ENCODE measurements at places on chromosomes 7 and 10.
A peak's percentile ranks its signal among the peaks of the same experiment; 100 is the strongest.

DNA sequence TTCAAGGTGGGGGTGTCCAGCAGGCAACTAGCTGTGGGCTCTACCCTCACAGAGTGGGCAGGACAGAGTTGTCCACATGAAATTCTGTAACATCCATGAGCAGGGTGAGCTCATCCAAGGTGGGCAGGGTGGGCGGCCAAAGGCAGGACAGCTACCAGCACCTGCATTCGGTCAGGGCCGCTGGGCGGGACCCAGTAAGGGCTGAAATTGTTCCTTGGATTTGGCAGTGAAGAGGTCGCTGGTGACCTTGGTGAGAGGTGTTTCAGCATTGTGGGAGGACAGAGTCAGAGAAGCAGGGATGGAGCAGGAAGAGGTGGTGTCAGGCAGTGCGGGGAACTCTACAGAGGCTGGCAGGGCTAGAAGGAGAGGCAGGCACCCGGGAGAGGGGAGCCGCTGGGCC is 23.9 kb downstream of the ADCYAP1R1 start:
- no peak for DNase-seq

DNA sequence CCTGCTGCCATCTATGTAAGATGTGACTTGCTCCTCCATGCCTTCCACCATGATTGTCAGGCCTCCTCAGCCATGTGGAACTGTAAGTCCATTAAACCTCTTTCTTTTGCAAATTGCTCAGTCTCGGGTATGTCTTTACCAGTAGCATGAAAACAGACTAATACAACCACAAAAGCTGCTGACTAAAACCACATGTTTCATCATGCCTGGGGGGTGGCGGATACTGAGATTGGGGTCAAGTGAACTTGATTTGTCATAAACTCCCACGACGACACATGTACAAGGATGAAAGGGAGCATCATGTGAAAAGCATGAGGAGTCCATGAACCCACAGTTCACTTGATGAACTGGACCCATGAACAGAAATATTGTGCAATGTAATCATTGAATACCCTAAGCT is 134.9 kb upstream of the ANK3 start:
- no peak for DNase-seq

- no peak for DNase-seq
Measured at GRCh38 chr10:18005445-18005780, 53.7 kb downstream of the SLC39A12 start.

GRCh38 chr7:67990003-67990402 is 993.4 kb downstream of the TYW1 start:
- no peak for DNase-seq

GRCh38 chr7:132333301-132333700 is 243.0 kb downstream of the PLXNA4 start:
- peak; percentile 53 for DNase-seq

DNA sequence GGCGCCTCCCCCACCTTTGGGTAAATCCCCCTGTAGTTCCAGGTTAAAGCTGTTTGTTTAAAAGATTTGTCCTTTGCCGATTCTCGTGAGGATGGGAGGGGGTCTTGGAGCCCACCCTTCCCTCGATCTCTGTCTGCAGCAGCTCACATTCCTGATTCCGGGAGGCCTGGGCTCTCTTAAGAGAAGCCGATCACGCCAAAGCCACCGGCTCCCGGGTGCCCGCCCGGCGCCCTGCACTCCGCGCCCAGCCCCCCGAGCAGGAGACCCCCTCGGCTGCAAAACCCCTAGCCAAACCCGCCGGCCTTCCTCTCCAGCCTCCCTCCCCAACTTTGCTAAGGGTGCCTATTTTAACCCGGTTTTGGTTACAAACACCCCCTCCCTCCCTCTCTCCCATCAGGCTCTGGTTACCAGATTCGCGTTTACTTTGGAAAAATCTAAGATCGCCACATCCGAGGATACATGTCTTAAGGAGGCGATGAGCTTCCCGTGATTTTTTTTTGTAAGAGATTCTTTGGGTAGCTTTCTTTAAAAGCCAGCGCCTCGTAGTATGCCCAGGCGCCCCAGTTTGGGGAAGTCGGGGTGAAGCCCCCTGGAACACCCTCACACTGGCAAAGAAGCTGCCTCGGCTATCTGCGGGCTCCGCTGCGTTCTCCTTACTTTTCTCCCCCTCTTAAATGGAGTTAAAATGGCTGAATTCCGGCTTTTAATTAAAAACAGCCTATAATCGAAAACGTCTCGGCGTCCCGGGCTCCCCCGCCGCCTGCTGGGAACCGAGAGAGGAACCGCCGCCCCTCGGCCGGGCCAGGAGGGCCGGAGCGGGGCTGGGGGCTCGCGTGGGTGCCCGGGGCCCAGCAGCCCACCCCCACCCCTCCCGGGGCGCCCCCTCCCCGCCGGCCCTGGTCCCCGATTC is 983 bp downstream of the TNRC18 start:
- DNase-seq: peak; percentile 70

DNA sequence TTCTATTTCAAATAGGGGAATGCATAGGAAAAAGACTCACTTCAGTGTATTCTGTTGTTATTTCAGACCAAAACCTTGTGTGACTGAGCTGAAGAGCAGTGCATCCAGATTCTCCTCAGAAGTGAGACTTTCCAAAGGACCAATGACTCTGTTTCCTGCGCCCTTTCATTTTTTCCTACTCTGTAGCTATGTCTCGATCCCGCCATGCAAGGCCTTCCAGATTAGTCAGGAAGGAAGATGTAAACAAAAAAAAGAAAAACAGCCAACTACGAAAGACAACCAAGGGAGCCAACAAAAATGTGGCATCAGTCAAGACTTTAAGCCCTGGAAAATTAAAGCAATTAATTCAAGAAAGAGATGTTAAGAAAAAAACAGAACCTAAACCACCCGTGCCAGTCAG is 12.0 kb downstream of the TET1 start:
- no peak for DNase-seq

GRCh38 chr10:79979310-79979975 is 30.5 kb upstream of the SFTPD start:
- no peak for DNase-seq

GRCh38 chr10:63467841-63468240 is 2.1 kb upstream of the JMJD1C start:
- peak; percentile 36 for DNase-seq

GRCh38 chr10:118403967-118404366 is 61.8 kb upstream of the FAM204A start:
- peak; percentile 20 for DNase-seq

- DNase-seq: peak; percentile 78
Measured at GRCh38 chr7:22442187-22442881, 57.7 kb downstream of the STEAP1B start.

GRCh38 chr10:72328045-72328828 is 26.5 kb downstream of the DNAJB12 start:
- peak; percentile 70 for DNase-seq

GRCh38 chr7:40165216-40165615 is 30.4 kb downstream of the SUGCT start:
- DNase-seq: no peak

DNA sequence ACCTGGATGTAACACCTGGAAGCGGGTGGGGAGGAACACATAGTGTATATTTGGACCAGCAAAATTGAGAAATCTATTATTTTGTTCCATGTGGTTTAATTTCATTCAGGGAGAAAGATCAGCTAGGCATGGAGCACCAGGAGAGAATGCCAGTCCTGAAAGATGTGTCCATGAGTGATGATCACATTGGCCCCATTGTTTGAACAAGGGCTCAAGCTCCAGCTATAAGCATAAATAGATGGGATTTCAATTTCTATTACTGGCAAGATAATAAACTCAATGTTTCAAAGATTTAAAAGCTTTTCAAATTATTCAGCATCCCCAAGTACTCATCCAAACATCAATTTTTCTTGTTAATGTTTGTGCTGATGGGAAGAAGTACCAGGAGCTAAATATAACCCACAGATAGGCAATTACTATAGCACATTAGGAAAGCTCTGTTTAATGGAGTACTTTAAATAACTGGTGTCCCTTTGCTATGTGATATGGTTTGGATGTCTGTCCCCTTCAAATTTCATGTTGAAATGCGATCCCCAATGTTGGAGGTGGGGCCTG is 275.3 kb upstream of the PHYHIPL start:
- no peak for DNase-seq

GRCh38 chr10:42959833-42960232 is 117.0 kb upstream of the RET start:
- DNase-seq: no peak

DNA sequence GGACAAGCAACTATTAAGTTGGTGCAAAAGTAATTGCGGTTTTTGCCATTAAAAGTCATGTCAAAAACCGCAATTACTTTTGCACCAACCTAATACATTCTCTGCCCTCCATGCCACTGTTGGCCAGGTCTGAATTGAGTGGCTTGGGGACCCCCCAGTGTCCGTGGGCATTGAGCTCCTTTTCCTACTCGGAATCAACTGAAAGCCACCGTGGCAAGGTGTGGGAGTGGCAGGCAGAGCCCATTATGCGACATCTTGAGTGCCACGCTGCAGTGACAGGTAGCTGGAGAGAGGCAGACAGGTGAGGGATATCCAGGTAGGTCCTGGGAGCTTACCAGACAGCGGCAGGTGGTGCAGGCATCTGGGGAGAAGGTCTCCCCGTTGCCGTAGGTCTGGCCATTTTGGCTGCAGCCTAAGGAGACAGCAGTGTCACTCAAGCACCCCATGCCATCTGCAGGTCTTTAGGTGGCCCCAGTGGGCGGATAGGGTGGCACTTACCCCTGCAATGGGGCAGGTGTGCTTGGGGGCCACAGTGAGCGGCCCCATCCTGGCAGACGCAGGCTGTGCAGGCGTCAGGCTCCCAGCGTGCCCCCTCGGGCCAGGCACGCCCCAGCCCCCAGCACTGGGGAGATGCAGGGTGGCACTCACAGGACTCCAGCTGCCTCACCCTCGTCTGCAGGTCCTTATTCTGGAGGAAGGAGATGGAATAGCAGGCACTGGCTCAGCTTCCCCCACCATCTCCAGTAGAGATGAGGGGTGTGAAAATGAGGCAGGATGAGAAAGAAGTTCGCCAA is 3.5 kb downstream of the KCP start:
- no peak for DNase-seq

GRCh38 chr10:100659361-100660098 is 85.9 kb upstream of the PAX2 start:
- DNase-seq: no peak

DNA sequence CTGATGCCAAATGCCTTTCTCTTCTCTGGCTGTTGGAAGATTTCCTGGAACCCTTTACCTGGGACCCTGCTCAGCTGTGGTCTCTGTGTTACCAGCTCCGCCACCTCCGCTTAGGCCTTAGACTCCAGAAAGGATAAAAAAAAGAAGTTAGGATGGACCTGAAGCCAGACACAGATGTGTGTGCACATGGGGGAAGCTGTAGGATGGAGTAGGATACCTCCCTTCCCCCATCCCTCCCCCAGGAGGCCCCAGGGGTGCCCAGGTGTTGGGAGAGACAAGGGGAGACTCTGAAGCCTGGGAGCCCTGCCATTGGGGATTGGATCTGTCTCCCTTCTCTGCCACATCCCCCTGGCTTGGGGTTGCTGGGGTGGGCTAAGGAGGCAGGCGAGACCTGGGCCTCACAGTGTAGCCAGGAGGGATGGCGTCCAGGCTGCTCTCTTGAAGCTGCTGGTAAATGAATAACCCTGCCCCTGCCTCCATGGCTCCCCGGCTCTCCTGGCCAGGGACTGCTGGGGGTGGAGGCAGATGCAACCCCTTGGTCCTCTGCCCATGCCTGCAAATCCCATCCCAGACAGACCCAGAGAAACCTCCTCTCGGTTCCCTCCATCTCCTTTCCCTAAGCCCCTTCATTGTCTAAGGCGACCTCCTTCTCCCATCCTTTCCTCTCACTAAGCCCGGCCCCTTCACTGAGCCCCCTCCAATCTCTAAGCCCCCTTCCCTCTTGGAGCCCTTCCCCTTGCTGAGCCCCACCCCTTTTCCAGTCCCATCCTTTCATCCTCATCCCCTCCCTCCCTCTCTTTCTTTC is 8.0 kb downstream of the CLDN3 start:
- no peak for DNase-seq

- DNase-seq: no peak
Measured at GRCh38 chr10:119462773-119463172, 79.7 kb downstream of the RGS10 start.

All from NCI-H69 (cell line).